Right forelimb (tissue), 1 donor: ENCODE measurements at places on chromosomes 13 and 19.

DNA sequence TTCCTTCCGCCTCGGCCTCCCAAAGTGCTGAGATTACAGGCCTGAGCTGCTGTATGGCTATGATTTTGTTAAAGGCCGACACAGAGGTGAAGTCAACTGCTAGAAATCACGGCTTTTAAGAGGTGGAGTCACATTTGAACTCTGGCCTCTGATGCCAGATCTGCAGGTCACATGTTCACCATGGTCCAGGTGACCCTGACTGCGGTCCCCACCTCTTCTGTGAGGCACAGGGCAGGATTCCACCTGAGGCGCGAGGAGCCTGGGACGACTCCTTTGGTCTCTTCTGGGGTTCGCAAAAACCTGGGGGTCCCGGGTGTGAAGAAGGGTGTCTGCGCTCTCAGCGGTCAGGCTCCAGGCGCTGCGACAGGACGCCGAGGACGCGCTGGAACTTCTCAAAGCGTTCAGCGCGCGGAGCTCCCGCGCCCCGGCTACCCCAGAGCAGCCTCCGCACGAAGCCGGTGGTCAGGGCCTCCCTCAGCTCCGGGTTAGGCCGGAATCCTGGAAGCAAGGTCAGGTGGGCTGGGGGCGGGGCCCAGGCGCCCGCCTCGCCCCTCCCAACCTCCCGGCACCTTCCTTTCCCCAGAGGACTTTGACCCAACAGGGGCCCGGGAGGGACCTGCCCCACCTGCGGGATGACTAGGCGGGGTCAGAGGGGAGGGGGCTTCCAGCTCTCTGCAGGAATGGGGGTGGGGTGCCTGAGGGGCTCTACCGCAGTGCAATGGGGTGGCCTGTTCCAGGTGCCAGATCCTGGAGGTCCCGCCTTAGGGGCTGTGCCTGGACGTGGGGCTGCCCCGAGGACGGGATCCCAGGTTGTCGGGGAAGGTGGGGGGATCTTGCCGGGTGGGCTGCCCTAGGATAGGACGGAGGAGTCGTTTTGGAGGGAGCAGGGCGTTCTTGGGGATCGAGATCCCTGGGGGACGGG lies 13.0 kb downstream of the TRIP10 start:
- DNase-seq, result no peak

- DNase-seq, result no peak
Measured at GRCh38 chr13:42064259-42064658, 15.8 kb downstream of the DGKH start.

DNA sequence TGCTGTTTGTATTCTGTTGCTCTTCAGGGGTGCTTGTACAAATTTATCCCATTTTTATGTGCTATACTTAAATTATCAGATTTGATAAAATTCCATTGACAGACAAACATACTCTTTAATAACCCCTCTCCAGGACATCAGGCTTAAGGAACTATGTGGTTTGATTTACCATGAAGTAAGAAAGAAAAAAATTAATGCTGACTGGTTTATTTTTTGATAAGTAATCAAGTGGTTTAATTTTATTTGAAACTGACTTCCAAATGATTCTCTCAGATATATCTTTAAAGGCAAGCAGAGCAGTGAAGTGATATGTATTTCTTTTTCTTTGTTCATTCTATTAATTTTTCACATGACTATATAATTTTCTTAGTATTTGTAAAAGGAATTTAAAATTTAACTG lies 1168.1 kb downstream of the OLFM4 start:
- DNase-seq, result no peak

- DNase-seq, result peak; percentile 86
Measured at GRCh38 chr13:110714797-110715394, 1.4 kb downstream of the ING1 start.

DNA sequence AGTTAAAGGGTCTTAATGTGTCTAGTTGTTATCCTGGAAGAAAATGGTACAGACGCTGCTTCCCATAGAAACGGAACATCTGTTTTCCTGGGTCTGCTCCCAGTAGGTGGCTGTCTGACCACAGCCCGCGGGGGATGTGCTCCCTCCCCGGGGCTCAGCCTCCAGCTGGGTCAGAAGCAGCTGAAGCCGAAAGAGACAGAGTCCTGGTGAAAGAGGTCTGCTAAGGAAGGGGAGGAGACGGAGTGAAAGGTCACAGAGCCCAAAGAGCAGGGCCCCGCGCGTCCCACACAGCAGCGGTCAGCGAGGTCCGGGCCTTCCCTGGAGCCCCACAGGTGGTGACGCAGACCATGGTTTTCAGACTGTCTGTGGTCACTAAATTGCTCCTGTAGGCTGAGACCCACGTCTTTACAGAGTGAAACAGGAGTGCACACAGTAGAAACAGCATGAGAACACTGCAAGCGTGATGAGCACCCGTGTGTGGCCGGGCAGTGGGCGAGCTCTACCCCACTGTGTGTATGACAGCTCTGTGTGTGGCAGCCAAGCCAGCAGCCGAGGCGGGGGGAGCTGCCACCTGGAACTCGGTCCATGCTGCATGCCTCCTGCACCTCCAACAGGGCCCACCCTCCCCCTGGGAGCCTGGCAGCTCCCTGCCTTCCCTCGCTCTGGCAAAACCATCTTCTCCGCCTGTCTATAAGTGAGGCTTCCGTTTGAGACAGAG lies 52.0 kb upstream of the C13orf46 start:
- no peak for DNase-seq

GRCh38 chr13:74253161-74253560 lies 119.0 kb upstream of the KLF12 start:
- no peak for DNase-seq

DNA sequence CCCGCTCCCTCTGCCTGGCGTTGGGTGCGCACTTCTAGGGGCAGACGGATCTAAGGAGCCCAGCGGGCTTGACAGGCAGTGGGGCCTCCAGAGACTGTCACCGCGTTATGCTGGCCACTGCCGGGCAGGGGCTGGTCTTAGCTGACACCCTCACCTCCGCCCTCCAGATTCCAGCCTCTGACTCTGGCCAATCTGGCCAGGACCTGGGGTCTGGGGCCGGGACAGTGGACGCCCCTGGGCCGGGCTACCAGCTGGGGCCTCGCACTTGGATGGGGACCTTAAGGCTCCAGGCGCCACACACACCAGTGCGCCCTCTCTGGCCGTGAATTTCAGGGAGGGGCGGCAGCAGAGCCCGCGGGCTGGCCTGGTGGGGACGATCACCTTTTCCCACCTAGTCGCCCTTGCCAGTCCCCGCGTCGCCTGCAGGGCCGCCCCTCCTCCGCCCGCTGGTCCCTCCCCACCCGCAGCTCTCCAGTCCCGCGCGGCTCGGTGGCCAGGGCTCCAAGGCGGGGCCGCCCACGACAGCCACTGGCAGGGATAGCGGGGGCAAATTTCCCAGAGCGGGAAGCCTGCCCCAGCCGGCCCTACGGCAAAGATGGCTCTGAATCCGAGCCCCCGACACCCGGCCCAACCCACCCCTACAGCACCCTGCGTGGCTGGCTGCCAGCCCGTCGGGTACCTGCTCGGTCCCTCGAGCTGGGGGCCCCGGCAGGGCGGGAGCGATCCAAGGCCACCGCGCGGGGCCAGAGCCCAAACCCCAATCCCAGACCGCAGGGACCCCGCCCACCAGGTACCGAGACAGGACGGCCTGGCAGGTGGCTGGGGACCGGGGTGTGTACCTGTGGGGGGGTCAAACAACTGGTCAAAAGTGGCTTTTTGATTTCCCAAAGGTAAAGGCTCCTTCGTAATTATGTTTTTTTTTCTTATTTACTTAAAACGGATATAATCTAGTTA lies 6.1 kb upstream of the ZNF98 start:
- DNase-seq, result no peak
